ENCODE measurements at places on chromosomes 11 and 22. TPM values are rescaled to one million over a fixed set of nuclear protein-coding genes. Genes with fewer than 3 reads are reported as not detected.

Gene DDI1
- total RNA-seq, result not detected

Gene ZNF195
- 34.3 TPM for total RNA-seq

DNA sequence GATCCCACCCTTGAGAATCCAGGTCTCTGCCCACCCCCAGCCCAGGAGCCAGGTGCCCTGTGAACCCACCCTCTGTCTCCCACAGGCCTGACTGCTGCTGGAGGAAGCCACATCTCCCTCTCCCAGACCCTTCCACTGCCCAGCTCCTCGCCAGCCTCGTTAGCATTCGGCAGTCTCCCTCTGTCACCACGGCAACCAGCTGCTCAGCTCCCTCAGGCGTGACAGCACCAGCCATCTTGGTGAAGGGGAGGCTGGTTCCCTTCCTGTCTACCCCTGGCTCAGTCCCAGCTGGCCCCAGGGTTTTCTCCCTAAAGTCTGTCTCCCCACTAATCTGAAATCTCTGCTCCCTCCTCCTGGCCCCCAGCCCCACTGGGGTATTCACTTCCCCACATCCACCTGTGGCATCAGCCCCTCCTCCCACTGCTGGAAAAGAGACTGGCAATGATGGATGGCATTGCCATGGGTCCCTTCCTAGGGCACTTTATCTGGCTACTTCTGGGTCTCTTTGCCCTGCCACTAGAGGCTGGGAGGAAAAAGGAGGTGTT is 28.1 kb downstream of the NRXN2 start:
- H3K4me3 ChIP-seq, result no peak overlapping the region
- peaks cover 8% of the 10 kb centered on the region for H3K27me3 ChIP-seq
- no peak overlapping the region for H3K27ac ChIP-seq
- DNase-seq, result no peak
- H3K36me3 ChIP-seq, result no peaks in the 10 kb centered on the region
- H3K4me1 ChIP-seq, result no peaks in the 10 kb centered on the region

- H3K4me1 ChIP-seq, result no peaks in the 10 kb centered on the region
- peak overlapping the region; percentile 90 for H3K27ac ChIP-seq
- H3K27me3 ChIP-seq, result no peaks in the 10 kb centered on the region
- H3K36me3 ChIP-seq, result no peaks in the 10 kb centered on the region
- no peak overlapping the region for H3K4me3 ChIP-seq
Measured at GRCh38 chr22:46202897-46203600, 47.0 kb downstream of the CDPF1 start.

Gene TRPC6
- 0.96 TPM for total RNA-seq

Gene CYP2R1
- 17.7 TPM for total RNA-seq

- no peak overlapping the region for H3K27ac ChIP-seq
- H3K27me3 ChIP-seq, result no peaks in the 10 kb centered on the region
- H3K4me3 ChIP-seq, result no peak overlapping the region
- no peaks in the 10 kb centered on the region for H3K4me1 ChIP-seq
- no peaks in the 10 kb centered on the region for H3K36me3 ChIP-seq
Measured at GRCh38 chr11:59283311-59283710, 70.6 kb upstream of the MPEG1 start.

- H3K27me3 ChIP-seq, result no peaks in the 10 kb centered on the region
- no peak overlapping the region for H3K4me3 ChIP-seq
- no peaks in the 10 kb centered on the region for H3K36me3 ChIP-seq
- peak; percentile 15 for DNase-seq
Measured at GRCh38 chr11:17579451-17579850, 32.4 kb downstream of the OTOG start.

- H3K27me3 ChIP-seq, result no peaks in the 10 kb centered on the region
- no peaks in the 10 kb centered on the region for H3K36me3 ChIP-seq
- H3K27ac ChIP-seq, result peak overlapping the region; percentile 26
- H3K4me3 ChIP-seq, result no peak overlapping the region
Measured at GRCh38 chr22:40203572-40203971, 25.8 kb downstream of the TNRC6B start.

DNA sequence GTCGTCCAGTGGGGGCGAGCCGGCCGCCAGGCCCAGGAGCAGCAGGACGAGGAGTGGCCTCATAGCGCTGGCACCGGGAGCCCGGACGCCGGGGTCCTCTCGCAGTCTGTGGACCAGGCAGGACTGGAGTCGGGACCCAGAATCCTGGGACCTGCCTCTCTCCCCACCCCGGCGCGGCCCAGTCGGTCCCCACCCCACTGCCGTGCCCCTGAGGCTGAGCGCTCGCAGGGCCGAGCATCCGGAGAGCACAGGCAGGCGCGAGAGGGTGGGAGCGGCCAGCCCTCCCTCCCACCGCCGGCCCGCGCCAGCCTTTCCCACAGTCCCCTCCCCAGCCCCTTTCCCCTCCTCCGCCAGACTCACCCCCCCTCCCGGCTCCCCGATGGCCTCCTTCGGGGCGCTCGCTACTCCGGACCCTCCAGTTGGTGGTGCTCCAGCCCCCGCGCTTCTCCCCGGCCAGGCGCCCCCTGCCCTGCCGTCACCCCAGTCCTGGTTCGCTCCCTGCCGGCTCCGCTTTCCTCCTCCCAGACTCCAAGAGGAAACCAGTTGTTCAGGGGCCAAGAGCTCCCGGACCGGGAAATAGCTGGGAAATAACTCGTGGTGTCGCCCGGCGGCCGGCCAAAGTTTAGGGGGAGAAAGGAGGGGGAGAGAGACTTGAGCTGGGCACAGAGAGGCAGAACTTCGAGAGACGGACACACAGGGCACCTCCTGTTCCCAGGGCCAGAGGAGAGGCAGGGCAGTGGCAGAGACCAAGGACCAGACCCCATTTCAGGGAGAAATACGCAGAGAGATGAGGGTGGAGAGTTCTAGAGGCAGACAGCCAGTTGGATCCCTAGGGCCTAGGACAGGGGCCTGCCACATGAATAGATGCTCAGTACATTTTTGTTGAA is at the start of gene C1QTNF5:
Gene C1QTNF5, minus strand, starts transcription at position 549 of the 887 bp plus-strand sequence. Its CDS starts 486 bp downstream, at position 63.
- H3K36me3 ChIP-seq, result no peaks in the 10 kb centered on the region
- H3K27me3 ChIP-seq, result peaks cover 18% of the 10 kb centered on the region
- peak within 1 kb of the TSS; percentile 34 for H3K4me3 ChIP-seq
- H3K4me1 ChIP-seq, result peaks cover 17% of the 10 kb centered on the region
- DNase-seq, result peak; percentile 77

DNA sequence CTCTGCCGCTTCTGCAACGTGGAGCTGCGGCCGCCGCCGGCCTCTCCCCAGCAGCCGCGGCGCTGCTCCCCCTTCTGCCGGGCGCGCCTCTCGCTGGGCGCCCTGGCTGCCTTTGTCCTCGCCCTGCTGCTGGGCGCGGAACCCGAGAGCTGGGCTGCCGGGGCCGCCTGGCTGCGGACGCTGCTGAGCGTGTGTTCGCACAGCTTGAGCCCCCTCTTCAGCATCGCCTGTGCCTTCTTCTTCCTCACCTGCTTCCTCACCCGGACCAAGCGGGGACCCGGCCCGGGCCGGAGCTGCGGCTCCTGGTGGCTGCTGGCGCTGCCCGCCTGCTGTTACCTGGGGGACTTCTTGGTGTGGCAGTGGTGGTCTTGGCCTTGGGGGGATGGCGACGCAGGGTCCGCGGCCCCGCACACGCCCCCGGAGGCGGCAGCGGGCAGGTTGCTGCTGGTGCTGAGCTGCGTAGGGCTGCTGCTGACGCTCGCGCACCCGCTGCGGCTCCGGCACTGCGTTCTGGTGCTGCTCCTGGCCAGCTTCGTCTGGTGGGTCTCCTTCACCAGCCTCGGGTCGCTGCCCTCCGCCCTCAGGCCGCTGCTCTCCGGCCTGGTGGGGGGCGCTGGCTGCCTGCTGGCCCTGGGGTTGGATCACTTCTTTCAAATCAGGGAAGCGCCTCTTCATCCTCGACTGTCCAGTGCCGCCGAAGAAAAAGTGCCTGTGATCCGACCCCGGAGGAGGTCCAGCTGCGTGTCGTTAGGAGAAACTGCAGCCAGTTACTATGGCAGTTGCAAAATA is 816 bp downstream of the PDE3B start:
- H3K27ac ChIP-seq, result peak overlapping the region; percentile 92
- H3K4me1 ChIP-seq, result no peaks in the 10 kb centered on the region
- DNase-seq, result peak; percentile 52
- H3K27me3 ChIP-seq, result no peaks in the 10 kb centered on the region

DNA sequence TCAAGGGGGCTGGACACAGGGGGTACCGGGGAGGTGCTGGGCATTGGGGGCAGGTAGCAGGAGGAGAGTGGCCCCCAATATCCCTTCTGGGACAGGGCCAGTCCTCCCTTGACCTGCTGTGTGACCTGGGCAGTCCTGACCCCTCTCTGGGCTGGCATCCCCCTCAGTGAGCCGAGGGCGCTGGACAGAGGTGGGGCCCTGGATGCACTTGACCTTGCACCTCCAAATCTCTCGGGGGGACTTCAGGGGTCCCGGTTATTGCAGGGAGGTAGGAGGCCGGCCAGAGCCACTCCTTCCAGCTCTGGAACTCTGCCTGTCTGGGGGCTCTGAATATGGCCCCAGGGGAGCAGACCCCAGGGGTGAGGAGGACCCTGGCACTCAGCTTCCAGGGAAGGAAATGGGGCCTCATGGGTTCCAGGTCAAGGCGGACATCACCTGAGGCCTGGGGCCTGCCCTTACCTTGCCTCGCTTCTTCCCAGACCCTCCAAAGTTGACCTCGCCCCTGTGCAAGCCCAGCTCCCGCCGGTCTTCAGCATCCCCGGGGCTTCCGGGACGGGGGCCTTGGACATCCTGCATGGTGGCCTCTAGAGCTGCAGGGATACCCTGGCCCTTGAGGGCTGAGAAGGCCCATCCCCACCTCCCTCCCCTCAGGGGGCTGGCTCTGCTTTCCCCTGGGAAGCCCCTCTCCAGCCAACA is 21.7 kb downstream of the TRPM5 start:
- no peak overlapping the region for H3K27ac ChIP-seq
- peaks cover 7% of the 10 kb centered on the region for H3K27me3 ChIP-seq
- H3K36me3 ChIP-seq, result no peaks in the 10 kb centered on the region
- no peak overlapping the region for H3K4me3 ChIP-seq
- H3K4me1 ChIP-seq, result peaks cover 7% of the 10 kb centered on the region
- DNase-seq, result no peak

- H3K36me3 ChIP-seq, result no peaks in the 10 kb centered on the region
- no peak overlapping the region for H3K4me3 ChIP-seq
- no peaks in the 10 kb centered on the region for H3K27me3 ChIP-seq
- no peak overlapping the region for H3K27ac ChIP-seq
- DNase-seq, result no peak
- H3K4me1 ChIP-seq, result no peaks in the 10 kb centered on the region
Measured at GRCh38 chr11:94840209-94840608, 72.1 kb downstream of the AMOTL1 start.

Gene FKBP2
- 71.7 TPM for total RNA-seq

DNA sequence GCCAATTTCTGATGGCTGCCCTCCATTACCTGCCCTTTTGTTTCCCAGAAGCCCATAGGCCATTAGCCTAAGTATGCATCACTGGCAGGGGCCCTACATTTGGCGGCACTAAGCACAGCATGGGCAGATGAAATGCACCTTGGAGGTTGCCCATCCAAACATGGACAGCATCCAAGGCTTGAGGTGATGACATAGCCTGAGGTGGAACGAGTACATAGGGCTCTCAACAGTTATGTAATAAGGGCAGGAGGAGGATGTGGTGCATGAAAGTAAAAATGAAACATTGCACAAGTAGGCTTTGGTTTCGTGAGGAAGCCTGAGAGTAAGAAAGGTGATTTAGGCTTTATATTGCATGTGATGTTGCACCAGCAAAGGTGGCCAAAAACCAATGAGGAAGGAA is 148.1 kb downstream of the FAM76B start:
- no peak overlapping the region for H3K4me3 ChIP-seq
- no peaks in the 10 kb centered on the region for H3K4me1 ChIP-seq
- no peak overlapping the region for H3K27ac ChIP-seq

DNA sequence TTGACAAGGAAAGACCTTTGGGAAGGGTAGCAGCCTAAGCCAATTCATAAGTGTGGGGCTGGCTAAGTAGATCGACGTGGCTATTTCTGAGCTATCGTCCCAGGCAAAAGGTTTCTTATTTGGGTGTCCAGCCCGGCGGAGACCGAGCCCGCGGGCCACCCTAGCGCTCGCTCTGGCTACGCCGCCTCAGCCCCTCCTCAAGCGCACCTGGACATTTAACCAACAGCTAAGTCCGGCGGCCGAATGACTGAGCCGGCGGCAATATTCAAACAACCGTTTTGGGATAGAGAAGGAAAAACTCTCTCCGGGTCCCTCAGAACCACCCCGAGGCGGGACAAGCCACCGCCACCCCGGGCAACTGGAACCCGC is 457 bp downstream of the RNF141 start:
- peak overlapping the region; percentile 86 for H3K4me3 ChIP-seq
- no peaks in the 10 kb centered on the region for H3K27me3 ChIP-seq
- H3K36me3 ChIP-seq, result no peaks in the 10 kb centered on the region
- H3K27ac ChIP-seq, result peak overlapping the region; percentile 85

- no peak overlapping the region for H3K27ac ChIP-seq
- H3K27me3 ChIP-seq, result no peaks in the 10 kb centered on the region
- no peaks in the 10 kb centered on the region for H3K36me3 ChIP-seq
- DNase-seq, result no peak
Measured at GRCh38 chr11:112285841-112286311, 25.2 kb upstream of the PLET1 start.

Gene SLC6A5
- total RNA-seq, result not detected

Measured in colonic mucosa (tissue), 4 donors.